A549 treated with Mapracorat at 1 μM for 4 hours (cell line): ENCODE measurements at places on chromosomes 2 and 18. TPM values are rescaled to one million over a fixed set of nuclear protein-coding genes. Genes with fewer than 3 reads are reported as not detected.

The CHST9 gene
- total RNA-seq = not detected in 5 replicates

The PLGLB1 gene
- 0.48 to 1.1 TPM (median 0.71 TPM) in 4 of 5 replicates, not detected in the other for total RNA-seq

The INO80C gene
- 23.7 to 26.3 TPM (median 25.2 TPM) in 5 replicates for total RNA-seq

The PPP4R3B gene
- total RNA-seq = 24.9 to 32.8 TPM (median 30.5 TPM) in 5 replicates
